ENCODE measurements at places on chromosomes 2 and 18. TPM values are rescaled to one million over a fixed set of nuclear protein-coding genes. Genes with fewer than 3 reads are reported as not detected.
A peak's percentile ranks its signal among the peaks of the same experiment; 100 is the strongest.

GRCh38 chr18:24695168-24695567 lies 234.7 kb downstream of the HRH4 start:
- peak; percentile 84 for DNase-seq

- DNase-seq = no peak
These were observed 17.2 kb downstream of the MBP start for GRCh38 chr18:77115192-77115953.

- DNase-seq = no peak
These were observed 80.1 kb upstream of the SPOPL start for GRCh38 chr2:138421315-138421970.

DNA sequence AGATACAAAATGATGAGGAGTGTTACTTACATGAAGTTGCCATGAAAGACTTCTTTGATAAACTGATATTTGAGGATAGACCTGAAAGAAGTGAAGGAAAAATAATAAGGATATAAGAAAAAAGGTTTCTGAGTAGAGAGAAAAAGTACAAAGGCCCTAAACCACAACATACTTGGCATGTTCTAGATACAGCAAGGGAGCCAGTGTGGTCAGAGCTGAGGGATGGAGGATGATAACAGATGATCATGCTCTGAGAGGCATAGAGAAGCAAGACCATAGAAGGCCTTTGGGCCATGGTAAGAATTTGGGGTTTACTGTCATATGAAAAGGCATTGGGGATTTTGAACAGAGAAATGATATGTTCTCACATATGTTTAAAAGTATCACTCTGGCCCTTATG lies 424.1 kb upstream of the CHST9 start:
- no peak for DNase-seq

DNA sequence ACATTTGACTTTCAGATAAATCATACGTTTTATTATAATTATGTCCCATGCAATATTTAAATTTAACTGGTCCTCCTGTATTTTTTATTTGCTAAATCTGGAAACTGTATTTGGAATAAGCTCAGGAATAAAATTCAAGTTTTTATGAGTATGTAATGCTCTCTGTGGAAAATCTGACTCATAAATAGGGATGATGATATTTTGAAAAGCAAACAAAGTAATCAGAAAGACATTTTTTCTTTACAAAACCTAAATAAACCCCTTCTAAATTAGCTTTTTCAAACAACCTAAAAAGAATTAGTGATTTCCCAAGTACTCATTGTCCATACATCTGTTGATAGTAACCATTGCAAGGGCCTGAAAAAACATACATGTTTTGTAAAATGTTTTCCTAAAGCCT lies 41.1 kb downstream of the ASB1 start:
- DNase-seq = peak; percentile 91

- no peak for DNase-seq
These were observed 17.9 kb upstream of the ALPI start for GRCh38 chr2:232438091-232438490.

C2orf92 gene
- 16.5 TPM for polyA plus RNA-seq

Measured in muscle of leg (tissue), 16 donors.